ENCODE measurements at places on chromosomes 1 and 21.

DNA sequence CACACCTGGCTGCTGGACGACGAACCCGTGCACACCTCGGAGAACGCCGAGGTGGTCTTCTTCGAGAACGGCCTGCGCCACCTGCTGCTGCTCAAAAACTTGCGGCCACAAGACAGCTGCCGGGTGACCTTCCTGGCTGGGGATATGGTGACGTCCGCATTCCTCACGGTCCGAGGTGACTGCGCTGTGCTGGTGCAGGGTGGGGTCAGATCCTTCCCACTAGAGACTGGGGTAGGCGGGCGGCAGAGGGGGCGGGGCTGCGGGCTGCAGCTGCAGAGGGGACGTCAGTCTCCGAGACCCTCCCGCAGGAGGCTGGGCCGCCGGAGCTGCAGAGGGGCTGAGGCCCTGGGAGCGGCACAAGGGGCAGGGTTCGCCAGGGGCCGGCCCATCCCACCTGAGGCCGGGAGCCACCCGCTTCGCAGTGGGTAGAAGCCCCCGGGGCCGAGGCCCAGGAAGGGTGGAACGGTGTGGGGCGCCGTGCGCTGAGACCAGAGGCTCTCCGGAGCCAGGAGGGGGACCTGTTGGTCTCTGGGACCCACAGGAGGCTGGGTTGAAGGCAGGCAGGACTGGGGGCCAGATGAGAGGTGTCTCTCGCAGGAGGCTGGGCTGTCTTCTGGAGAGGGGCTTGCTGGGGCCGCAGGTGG, 90.6 kb downstream of the TRIM11 start:
- no peaks in the 10 kb centered on the region for H3K4me1 ChIP-seq
- no peak overlapping the region for H3K27ac ChIP-seq
- no peak for DNase-seq
- no peaks in the 10 kb centered on the region for H3K27me3 ChIP-seq
- peaks cover 2% of the 10 kb centered on the region for H3K36me3 ChIP-seq

DNA sequence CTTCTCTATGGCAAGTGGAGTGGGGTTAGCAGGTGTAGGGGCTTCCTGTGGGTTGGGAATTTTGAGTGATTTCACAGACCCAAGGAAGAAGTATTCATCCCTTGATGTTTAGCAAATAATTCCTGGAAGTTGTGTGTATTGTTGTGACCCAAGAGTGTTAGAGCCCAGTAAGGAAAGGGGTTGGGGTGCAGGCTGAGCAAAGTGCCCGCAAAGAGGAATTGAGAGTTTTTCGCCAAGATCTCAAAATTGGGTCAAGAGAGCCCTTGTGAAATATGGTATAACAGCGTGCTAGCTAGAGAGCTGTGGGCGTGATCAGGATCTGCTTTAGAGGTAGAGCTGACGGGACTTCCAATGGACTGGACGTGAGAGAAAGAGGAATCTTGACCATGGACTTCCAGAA, 73.0 kb upstream of the LAPTM5 start:
- no peak overlapping the region for H3K27ac ChIP-seq
- no peak for DNase-seq

- peaks cover 52% of the 10 kb centered on the region for H3K4me1 ChIP-seq
- H3K36me3 ChIP-seq = peaks cover 36% of the 10 kb centered on the region
- no peaks in the 10 kb centered on the region for H3K27me3 ChIP-seq
- peak overlapping the region; percentile 97 for H3K4me3 ChIP-seq
- peak; percentile 64 for DNase-seq
Measured at GRCh38 chr21:37073417-37074196, 553 bp downstream of the TTC3 start.

GRCh38 chr21:42079939-42080787, 9.0 kb downstream of the UMODL1 start:
- H3K27ac ChIP-seq = no peak overlapping the region
- no peak for DNase-seq
- no peak overlapping the region for H3K4me3 ChIP-seq
- peaks cover 17% of the 10 kb centered on the region for H3K27me3 ChIP-seq
- peaks cover 5% of the 10 kb centered on the region for H3K4me1 ChIP-seq
- H3K36me3 ChIP-seq = no peaks in the 10 kb centered on the region

DNA sequence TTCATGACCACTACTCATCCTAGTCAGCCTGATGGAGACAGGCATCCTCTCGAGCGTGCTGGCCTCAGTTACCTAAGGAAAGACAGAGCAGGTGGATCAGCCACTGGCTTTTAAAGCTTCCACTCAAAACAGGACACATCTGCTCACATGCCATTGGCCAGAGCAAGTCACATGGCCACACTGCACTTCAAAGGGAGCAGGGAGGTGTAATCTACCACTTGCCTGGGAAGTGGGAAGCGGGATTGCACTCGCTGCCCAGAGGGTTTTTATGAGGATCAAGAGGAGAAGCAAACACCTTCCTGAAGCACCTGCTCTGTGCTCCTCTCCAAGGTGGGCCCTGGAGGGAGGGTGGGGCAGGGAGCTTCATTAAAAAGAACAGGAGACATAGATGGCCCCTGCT, 108.0 kb downstream of the TAS1R2 start:
- no peak overlapping the region for H3K27ac ChIP-seq
- DNase-seq = no peak
- H3K36me3 ChIP-seq = no peaks in the 10 kb centered on the region
- H3K4me3 ChIP-seq = no peak overlapping the region
- H3K27me3 ChIP-seq = peaks cover 71% of the 10 kb centered on the region

DNA sequence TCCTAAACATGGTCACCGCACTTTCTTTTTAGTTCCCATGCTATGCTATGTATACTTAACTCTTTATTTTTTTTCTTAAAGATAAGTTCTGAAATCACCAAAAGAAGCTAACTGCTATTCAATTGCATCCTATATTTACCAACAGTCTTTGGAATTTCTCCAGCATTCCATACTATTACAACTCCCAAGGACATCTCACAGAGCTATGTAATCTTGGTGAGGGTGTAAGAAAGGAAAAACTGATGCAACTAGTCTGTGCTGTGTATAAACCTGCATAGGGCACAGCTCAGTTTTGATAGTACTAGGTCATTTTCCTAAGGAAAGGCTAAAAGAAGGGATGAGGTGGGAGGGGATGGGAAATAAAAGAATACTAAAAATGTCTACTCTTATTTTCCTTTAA, 78.0 kb downstream of the PTPN14 start:
- H3K4me1 ChIP-seq = no peaks in the 10 kb centered on the region
- no peak overlapping the region for H3K27ac ChIP-seq
- DNase-seq = no peak

DNA sequence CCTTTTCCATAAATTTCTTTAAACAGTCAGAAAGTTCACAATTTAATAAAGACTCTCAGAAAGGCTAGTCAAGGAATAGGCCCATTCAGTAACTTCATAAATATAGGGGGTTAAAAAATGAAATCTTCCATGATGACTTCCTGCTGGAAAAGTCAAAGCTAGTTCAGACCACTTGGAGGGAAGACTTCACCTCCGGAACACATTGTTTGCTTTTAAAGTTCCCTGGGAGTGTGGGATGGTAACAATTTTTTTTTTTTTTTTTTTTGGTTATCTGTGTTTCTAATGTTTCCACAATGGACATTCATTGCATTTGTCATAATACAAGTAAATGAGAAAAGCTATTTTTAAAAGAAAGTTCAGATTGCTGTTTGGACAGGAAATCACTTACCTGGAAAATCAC, 18.4 kb upstream of the LAMC2 start:
- DNase-seq = no peak
- H3K36me3 ChIP-seq = peaks cover 2% of the 10 kb centered on the region
- H3K27ac ChIP-seq = no peak overlapping the region
- H3K4me3 ChIP-seq = no peak overlapping the region
- H3K4me1 ChIP-seq = no peaks in the 10 kb centered on the region
- peaks cover 11% of the 10 kb centered on the region for H3K27me3 ChIP-seq

DNA sequence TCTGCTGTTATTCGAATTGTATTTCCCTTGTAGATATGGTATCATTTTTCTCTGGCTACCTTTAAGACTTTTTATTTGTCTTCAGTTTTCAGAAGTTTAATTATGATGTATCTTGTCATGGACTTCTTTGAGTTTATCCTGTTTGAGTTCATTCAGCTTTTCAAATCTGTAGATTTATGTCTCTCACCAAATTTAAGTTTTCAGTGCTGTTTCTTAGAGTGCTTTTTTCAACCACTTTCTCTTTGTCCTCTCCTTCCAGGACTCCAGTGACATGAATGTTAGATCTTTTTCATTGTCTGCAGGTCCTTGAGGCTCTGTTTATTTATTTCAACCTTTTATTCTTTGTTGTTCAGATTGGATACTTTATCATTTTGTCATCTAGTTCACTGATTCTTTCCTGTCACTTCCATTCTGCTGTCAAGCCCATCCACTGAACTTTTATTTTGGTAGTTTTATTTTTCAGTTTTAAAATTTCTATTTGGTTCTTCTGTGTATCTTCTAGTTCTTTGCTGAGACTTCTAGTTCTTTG, 11.4 kb downstream of the RAB4A start:
- no peaks in the 10 kb centered on the region for H3K27me3 ChIP-seq
- H3K4me1 ChIP-seq = peaks cover 59% of the 10 kb centered on the region
- peaks cover 3% of the 10 kb centered on the region for H3K36me3 ChIP-seq
- H3K4me3 ChIP-seq = no peak overlapping the region
- peak overlapping the region; percentile 56 for H3K27ac ChIP-seq
- DNase-seq = no peak

DNA sequence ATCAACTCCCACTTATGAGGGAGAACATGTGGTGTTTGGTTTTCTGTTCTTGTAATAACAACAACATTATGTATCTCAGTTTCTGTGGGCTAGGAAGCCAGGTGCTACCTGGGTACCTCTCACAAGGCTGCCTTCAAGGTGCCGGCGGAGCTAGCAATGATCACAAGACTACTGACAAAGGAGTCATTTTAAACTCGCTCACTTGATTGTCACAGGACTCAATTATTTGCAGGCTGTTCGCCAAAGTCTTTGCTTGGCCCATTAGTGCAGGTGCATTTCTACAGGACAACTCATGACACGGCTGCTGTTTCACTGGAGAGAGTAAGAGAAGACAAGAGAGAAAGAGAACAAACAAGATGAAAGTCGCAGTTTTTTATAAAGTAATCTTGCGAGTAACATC, 1237.4 kb upstream of the TMPRSS15 start:
- H3K4me3 ChIP-seq = no peak overlapping the region
- no peak overlapping the region for H3K27ac ChIP-seq
- DNase-seq = no peak
- H3K36me3 ChIP-seq = no peaks in the 10 kb centered on the region
- no peaks in the 10 kb centered on the region for H3K27me3 ChIP-seq

DNA sequence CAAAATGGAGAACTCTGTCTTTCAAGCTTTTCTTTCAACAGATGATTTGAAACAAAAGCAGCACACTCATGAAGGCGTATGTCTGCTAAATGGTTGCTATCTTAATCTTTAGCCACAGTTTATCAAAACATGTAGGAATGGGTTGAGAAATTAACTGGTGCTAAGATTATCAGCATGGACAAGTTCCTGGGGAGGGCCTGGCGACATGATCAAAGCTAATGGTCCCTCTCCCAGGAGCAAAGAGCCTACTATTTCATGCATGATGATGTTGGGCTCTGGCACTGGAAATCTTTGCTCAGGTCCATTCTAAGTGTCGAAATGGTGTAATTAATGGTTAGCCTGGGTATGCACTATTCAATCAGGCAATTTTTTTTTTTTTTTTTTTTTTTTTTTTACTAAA, 91.7 kb downstream of the SLC45A1 start:
- DNase-seq = no peak
- no peak overlapping the region for H3K4me3 ChIP-seq
- peak overlapping the region; percentile 9 for H3K27ac ChIP-seq
- peaks cover 16% of the 10 kb centered on the region for H3K36me3 ChIP-seq
- peaks cover 46% of the 10 kb centered on the region for H3K4me1 ChIP-seq

- H3K36me3 ChIP-seq = peaks cover 2% of the 10 kb centered on the region
- no peak for DNase-seq
- no peaks in the 10 kb centered on the region for H3K4me1 ChIP-seq
- no peak overlapping the region for H3K4me3 ChIP-seq
Measured at GRCh38 chr1:61397935-61398334, 315.6 kb downstream of the NFIA start.

DNA sequence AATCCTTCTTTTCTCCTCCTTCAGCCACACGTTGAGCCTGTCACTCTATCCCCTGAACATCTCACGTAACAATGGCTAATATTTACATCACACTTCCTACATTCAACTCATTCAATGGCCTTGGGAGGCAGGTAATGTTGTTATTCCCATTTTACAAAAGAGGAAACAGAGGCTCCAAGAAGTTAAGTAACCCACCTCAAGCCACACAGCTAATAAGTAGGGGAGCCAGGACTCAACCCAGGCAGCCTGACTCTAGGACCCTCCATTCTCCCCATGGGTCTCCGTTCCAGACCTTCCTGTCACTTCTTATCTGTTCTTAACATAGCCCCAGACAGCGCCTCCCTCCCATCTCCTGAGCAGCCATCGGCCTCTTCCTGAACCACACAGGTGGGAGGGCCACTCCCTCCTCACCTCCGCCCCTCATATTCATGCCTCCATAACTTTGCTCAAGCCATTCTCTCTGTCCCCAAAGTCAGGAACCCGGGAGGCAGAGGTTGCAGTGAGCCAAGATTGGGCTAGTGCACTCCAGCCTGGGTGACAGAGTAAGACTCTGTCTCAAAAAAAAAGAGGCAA, 2.2 kb downstream of the PADI4 start:
- no peaks in the 10 kb centered on the region for H3K36me3 ChIP-seq
- H3K27me3 ChIP-seq = peaks cover 77% of the 10 kb centered on the region
- no peak overlapping the region for H3K4me3 ChIP-seq
- no peak for DNase-seq

DNA sequence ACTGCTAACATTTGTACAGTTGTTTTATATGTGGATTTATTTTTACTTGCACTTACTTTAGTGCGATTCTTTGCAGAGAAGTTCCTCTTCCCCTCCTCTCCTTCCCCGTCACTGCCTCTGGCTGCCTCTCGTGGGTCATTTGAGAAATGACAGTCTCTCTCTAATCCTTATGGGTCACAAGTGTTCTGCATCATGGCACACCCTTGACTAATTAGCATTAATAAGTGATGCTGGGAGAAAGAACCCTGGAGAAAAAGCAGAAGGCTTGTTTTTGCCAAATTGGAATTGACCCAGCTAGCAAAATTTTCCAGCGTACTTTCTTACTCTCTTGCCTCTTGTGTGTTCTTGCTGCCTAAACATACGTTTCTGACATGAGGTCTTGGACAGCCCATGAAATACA, 301.2 kb downstream of the DUSP10 start:
- no peak overlapping the region for H3K4me3 ChIP-seq
- H3K27me3 ChIP-seq = peaks cover 31% of the 10 kb centered on the region
- no peak for DNase-seq
- peaks cover 9% of the 10 kb centered on the region for H3K4me1 ChIP-seq

- H3K27ac ChIP-seq = no peak overlapping the region
- no peaks in the 10 kb centered on the region for H3K36me3 ChIP-seq
- H3K4me1 ChIP-seq = no peaks in the 10 kb centered on the region
- no peak overlapping the region for H3K4me3 ChIP-seq
- DNase-seq = no peak
Measured at GRCh38 chr1:231301990-231302389, 35.7 kb downstream of the EXOC8 start.

GRCh38 chr21:46189959-46190490, 5.8 kb upstream of the SPATC1L start:
- DNase-seq = no peak
- H3K27me3 ChIP-seq = no peaks in the 10 kb centered on the region
- peaks cover 3% of the 10 kb centered on the region for H3K36me3 ChIP-seq
- H3K27ac ChIP-seq = no peak overlapping the region
- no peak overlapping the region for H3K4me3 ChIP-seq

- H3K27me3 ChIP-seq = no peaks in the 10 kb centered on the region
- H3K4me1 ChIP-seq = no peaks in the 10 kb centered on the region
- no peaks in the 10 kb centered on the region for H3K36me3 ChIP-seq
- H3K4me3 ChIP-seq = no peak overlapping the region
- DNase-seq = no peak
Measured at GRCh38 chr1:168879896-168880734, 151.1 kb upstream of the DPT start.
